Lower lobe of right lung (tissue), 2 donors: ENCODE measurements at places on chromosomes 13 and 19. TPM values are rescaled to one million over a fixed set of nuclear protein-coding genes. Genes with fewer than 3 reads are reported as not detected.
A peak's percentile ranks its signal among the peaks of the same experiment; 100 is the strongest.

The ADAMTS10 gene
- total RNA-seq, result 22.4 TPM

The LGALS7B gene
- not detected for total RNA-seq

GRCh38 chr13:53043398-53043797, 14.8 kb downstream of the OLFM4 start:
- DNase-seq, result no peak
- H3K36me3 ChIP-seq, result no peaks in the 10 kb centered on the region
- no peaks in the 10 kb centered on the region for H3K4me1 ChIP-seq
- H3K4me3 ChIP-seq, result no peak overlapping the region
- H3K27ac ChIP-seq, result no peak overlapping the region
- H3K27me3 ChIP-seq, result no peaks in the 10 kb centered on the region

- DNase-seq, result no peak
- H3K36me3 ChIP-seq, result peaks cover 22% of the 10 kb centered on the region
- peaks cover 51% of the 10 kb centered on the region for H3K4me1 ChIP-seq
- H3K27ac ChIP-seq, result peak overlapping the region; percentile 77
- H3K4me3 ChIP-seq, result peak overlapping the region; percentile 39
These were observed 10.2 kb downstream of the CAPN12 start for GRCh38 chr19:38734176-38734425.

GRCh38 chr19:27753622-27754021, 1459.3 kb downstream of the UQCRFS1 start:
- no peak for DNase-seq
- H3K36me3 ChIP-seq, result no peaks in the 10 kb centered on the region
- H3K4me3 ChIP-seq, result no peak overlapping the region
- H3K27ac ChIP-seq, result no peak overlapping the region
- H3K4me1 ChIP-seq, result no peaks in the 10 kb centered on the region

DNA sequence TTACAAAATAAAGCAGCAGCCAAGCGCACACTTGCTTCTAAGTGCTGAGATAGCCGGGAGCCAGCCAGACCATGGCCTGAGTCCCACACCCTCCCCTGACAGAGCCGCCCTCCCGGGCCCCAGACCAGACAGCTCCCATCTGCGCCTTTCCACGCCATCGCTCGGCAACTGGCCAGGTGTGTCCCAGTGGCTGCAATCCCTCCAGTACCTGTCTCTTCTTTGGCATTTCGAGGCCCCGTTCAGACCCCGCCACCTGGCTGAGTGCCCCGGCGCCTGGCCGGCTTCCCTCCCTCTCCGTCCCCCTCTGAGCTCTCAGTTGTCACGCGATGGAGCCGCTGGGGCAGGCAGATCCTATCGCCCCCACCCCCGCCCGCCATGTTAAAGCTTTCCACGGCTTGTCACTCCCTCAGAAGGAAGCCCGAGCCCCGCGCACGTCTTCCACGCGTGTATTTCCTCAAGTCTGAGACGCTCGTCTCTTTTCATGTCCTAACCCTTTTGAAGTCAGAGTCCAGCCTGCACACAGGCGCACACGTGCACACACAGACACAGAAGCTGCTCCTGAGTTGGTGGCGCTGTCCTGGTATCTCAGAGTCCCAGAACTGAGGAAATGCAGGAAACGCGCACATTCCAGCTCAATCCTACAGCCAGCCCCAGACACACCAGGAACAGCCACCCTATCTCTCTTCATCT, 7.9 kb downstream of the MLLT1 start:
- peak overlapping the region; percentile 89 for H3K27ac ChIP-seq
- peak overlapping the region; percentile 46 for H3K4me3 ChIP-seq
- DNase-seq, result peak; percentile 72
- peaks cover 98% of the 10 kb centered on the region for H3K4me1 ChIP-seq

GRCh38 chr13:40192452-40192851, 474.0 kb downstream of the FOXO1 start:
- H3K4me3 ChIP-seq, result no peak overlapping the region
- H3K27me3 ChIP-seq, result no peaks in the 10 kb centered on the region
- H3K36me3 ChIP-seq, result no peaks in the 10 kb centered on the region

DNA sequence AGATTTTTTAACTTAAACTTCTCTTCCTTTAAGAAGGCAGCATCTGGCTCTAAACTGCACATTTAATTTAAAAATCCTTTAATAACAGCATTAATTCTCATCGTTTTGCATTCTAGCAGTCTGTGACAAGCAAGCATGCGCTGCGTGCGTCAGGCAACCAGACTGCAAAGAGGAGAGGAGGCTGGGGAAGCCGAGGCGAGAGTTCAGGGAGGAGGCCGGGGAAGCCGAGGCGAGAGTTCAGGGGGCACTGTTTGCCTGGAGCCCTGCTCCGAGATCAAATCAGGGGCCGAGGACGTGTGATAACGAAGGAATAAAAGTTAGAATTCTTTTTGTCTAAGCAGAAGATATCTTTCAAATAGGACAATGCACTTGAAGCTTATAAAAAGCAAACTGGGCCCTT, 435.7 kb downstream of the EFNB2 start:
- no peak for DNase-seq
- H3K4me1 ChIP-seq, result no peaks in the 10 kb centered on the region
- no peak overlapping the region for H3K27ac ChIP-seq
- H3K4me3 ChIP-seq, result no peak overlapping the region
- H3K36me3 ChIP-seq, result no peaks in the 10 kb centered on the region
